Naive thymus-derived CD8-positive, alpha-beta T cell (primary cell): ENCODE measurements at places on chromosomes 7 and 10. TPM values are rescaled to one million over a fixed set of nuclear protein-coding genes. Genes with fewer than 3 reads are reported as not detected.

ENTPD1 gene
- total RNA-seq = 1.6 TPM

HOXA11 gene
- total RNA-seq = not detected

MRLN gene
- total RNA-seq = not detected

FAM237B gene
- not detected for total RNA-seq
